ENCODE measurements at places on chromosomes 3 and 15. TPM values are rescaled to one million over a fixed set of nuclear protein-coding genes. Genes with fewer than 3 reads are reported as not detected.

DNA sequence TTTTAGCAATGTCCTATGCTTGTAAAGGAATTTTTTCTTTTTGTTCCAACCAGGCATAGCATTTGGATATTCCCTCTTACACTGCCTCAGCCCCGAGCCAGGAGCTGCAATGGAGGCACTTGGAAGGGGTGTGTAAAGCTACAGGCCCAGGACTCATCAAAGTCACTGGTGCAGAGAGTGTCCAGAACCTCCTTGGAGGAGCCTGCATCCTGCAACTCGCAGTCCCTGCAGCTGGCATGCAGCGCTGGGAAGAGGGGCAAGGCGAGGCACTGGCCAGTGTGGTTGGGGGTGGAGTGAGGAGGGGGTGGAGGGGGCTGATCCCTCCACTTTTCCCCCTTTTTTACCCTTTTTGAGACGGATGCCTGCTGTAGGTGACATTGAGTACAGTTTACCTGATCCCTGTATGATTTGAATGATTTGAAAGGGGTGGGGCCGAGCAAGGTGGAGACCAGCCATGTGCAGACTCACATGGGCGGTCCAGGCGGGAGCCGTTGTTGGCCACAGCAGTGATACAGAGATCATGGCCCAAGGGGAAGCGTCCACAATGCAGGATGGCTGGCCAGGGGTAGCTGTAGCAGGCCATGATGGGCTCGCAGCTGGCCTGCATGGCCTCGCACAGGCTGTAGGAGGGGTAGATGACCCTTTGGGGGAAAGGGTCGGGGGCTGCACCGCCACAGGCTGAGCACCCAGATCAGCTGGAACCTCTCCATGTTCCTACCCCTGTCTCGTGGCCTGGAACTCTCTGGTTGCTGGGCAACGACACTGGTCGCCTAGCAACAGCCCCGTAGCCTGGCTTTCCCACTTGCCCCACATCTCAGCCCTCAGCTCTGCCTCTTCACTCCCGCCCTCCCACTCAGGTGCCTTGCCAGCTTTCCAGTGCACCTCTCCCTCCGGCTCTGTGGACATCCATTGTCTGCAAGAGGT lies 7.9 kb downstream of the P4HTM start:
- DNase-seq, result no peak

DNA sequence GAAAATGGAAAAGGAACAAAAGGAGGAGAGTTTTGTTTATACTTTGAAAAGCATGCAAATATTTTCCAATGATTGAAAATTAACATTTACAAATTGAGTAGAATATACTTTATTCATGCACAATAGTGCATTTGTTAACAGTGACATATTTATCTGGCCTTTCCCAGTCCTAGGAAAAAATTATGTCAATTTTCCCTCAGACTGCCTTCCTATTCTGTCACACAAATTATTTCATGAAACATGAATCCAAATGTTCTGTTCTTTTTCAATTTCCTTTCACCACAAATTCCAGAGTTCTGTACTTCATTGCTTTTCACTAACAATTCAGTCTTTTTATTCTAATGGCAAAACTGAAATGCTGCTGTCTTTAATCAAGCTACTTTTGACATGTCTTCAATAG lies 945.1 kb downstream of the ROBO1 start:
- DNase-seq, result no peak

Gene EIF4E3
- total RNA-seq, result 25.3 TPM

DNA sequence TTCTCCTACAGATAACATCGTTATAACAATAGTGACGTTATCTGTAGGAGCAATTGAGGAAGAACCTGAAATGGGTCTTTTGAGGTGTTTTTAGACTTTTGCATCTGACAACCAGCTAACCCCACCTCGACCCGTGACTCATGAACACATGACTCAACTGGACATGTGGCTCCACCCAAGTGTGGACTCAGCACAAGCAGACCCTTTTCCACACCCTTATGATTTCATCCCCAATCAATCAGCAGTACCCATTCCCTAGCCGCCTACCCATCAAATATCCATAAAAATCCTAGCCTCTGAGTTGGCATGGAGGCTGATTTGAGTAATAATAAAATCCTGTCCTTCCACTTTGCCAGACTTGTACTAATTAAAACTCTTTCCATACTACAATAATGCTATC lies 255.4 kb downstream of the ARPP21 start:
- no peak for DNase-seq

- DNase-seq, result no peak
Observed at GRCh38 chr3:30399394-30400181, 206.8 kb upstream of the TGFBR2 start.

Gene RAD18
- total RNA-seq, result 35.4 TPM

DNA sequence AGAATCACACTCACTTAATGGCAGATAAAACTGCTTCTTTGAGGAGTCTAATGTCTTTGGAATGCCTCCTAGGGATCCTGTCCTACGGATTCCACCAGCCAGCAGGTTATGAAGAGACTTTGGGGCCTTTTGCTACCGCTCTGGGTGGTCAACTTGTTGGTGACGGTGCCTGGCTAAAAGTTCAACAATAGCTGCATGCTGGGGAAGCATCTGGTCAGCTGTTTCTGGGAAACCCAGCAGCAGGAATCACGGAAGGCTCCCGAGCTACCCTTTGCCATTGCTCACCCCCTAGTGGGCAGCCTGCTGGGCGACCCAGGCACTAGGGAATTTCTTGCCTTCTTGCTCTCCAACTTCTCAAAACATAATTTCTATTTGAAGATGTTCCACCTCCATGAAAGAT lies 263.3 kb downstream of the NEK10 start:
- DNase-seq, result no peak

Gene PPP1R14D
- not detected for total RNA-seq

GRCh38 chr3:177062052-177062732 lies 135.1 kb downstream of the TBL1XR1 start:
- no peak for DNase-seq

DNA sequence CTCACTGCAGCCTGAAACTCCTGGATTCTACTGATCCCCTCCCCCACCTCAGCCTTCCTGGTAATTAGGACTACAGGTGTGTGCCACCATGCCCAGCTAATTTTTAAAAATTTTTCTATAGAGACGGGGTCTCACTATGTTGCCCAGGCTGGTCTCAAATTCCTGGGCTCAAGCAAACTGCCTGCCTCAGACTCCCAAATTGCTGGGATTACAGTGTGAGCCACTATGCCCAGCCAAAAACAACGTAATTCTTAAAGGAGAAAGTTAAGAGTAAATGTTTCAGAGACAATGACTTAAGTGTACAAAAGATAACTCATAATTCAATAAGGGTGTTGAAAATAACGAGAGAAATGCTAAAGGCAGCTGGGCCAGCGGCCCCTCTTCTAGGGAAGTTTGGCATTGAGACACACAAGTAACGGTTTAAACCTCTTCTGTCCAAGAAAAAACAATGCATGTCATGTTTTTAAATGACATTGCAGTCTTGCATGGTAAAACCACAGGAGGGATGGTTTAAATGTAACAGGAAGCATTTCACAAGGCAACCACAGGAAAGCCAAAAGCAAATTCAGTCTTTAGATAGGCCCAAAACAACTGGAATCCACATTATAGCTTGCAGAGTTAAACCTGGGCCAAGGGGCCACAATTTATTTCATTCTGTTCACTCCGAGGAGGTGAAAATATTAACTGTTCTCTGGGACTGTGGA lies 5.1 kb downstream of the PROK2 start:
- DNase-seq, result no peak

- no peak for DNase-seq
Observed at GRCh38 chr15:66780973-66781718, 79.1 kb downstream of the SMAD6 start.

Gene LRRC15
- not detected for total RNA-seq

DNA sequence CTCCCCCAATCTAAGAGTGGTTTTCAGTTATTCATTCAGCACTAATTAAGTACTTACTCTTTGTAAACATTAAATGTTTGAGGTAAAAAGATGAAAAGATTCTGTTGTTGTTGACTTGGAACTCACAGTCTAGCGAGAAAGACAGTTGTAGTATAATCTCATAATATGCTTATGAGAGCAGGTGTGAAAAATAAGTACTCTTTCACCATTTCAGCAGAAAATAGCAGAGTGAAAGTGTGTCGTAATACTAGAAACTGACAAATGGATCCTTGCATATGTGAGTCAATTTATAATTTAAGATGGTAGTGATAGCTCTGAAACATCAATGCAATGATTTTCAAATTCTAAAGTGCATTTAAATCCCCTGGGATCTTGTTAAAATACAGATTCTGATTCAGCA lies 618.8 kb upstream of the CCDC54 start:
- no peak for DNase-seq

Gene CKMT1B
- 29.7 TPM for total RNA-seq

DNA sequence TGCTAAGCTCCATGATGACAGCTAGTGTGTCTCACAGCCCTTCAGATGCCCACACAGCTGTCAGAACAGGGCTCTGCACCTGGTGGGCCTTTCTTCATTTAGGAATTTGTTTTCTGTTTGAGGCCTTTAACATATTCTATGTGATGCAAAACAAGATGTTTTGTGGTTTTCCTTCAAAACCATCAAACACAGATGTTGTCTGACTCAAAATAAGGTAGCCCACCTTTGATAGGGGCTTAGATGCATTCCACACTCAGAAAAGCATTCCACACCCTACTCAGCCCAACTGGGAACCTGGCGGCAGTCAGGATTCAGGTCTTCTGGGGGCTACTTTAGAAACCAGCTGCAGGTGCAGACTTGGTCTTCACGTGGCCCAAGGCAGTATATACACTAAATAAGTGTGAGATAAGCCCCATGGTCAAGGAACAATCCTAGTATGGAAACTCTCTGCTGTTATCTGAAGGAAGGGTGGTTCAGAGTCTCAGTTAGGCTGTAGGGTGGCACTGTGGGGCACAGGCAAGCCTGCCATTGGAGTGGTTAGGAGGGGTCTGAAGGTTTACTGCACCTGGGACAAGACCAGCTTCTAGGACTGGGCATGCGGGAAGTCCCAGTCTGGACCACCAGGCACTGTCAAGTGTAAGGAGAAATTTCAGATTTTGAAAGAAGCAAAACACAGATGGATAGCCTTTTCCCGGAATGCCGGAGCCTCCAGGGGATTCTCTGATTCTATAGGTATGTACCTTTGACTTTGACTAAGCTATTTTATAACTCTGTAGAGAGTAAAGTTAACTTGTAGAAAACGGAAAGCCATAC lies 20.1 kb downstream of the LRRC2 start:
- DNase-seq, result no peak

GRCh38 chr3:99669879-99670555 lies 31.6 kb downstream of the COL8A1 start:
- no peak for DNase-seq

Gene ITPKA
- total RNA-seq, result not detected

GRCh38 chr15:67521783-67522568 lies 1.0 kb downstream of the C15orf61 start:
- DNase-seq, result no peak

- no peak for DNase-seq
Observed at GRCh38 chr15:100211855-100212850, 129.6 kb downstream of the ADAMTS17 start.

GRCh38 chr15:65836665-65837064 lies 32.6 kb upstream of the RAB11A start:
- no peak for DNase-seq

DNA sequence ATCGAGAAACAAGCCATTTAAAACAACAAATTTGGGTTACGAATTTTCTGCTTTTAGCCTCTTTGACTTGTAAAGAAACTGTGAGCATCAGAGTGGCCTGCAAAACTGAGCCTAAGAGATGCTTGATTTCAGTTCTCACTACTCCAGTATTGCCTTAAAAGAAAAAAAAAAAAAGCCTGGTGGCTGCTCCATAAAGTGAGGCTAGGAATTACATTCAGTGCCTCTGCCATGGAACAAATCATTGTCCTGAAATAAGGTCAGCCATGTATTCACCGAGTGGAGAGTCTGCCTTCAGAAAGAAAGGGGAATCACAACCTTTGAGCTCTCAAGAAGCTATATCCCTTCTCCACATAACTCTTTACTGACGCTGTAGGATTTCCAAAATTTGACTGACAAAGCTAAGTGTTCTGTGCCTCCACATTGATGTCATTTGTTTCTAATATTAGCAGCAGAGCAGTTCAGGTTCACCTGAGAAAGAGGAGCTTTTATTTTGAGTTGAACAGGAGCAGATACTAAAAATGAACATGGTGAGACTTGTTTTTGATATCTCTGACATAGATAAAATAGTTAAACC lies 137.3 kb downstream of the SSR3 start:
- no peak for DNase-seq

Gene SMCO1
- not detected for total RNA-seq

Gene SLC12A1
- not detected for total RNA-seq

Gene CNTN4
- 22.1 TPM for total RNA-seq

DNA sequence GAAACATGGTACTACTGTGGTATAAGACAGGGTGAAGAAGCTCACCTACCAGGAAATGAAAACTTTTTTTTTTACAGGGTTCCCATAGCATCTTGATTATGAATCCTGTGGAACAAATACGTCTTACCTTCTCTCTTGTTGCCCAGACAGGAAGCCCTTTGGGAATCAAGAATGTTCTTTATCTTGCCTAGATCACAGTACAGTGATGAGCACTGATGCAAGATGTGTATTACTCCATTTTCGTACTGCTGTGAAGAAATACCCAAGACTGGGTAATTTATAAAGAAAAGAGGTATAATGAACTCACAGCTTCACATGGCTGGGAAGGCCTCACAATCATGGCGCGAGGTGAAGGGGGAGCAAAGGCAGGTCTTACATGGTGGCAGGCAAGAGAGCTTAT lies 281.3 kb downstream of the UBE2E2 start:
- DNase-seq, result no peak

GRCh38 chr15:36501063-36501678 lies 78.3 kb upstream of the CDIN1 start:
- no peak for DNase-seq

Gene PPM1L
- 14.2 TPM for total RNA-seq

DNA sequence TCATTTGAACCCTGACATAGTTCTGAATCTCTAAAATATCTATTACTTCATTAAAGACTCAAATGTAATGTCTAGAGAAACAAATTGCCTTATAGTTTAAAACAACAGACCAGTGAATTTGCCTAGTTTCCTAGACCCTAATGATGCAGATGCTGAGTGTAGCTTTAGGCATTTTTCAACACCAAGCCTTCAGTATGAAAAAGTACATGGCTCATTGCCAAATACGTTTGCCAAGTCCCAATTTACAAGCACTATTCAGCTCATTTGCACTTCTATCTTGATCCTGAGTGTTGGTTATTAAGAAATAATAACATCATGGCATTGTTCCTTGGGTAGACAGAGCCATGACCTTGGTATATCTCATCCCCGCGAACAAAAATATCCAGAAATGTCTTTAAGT lies 46.8 kb downstream of the EOMES start:
- DNase-seq, result no peak

- DNase-seq, result no peak
Observed at GRCh38 chr3:187263270-187263669, 28.3 kb downstream of the MASP1 start.

DNA sequence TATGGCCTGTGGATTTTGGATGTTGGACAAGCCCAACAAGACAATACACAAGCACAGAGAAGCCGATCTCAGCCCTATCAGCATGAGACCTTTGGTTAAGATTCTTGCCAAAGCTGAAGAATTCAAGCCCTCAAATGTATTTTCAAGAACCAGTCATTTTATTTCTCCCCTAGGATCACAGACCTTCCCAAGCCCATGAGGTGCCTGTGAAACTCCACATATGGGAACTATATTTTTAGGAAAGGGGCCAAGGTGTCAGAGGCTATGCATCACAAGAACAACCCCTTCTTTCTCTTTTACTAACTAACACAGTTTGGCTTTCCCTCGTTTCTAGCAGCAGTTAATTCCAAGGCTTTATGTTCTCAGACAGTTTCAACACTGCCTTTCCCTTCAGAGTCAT lies 364.5 kb downstream of the MAGI1 start:
- DNase-seq, result no peak
